ENCODE measurements at places on chromosomes 11 and 22.
A peak's percentile ranks its signal among the peaks of the same experiment; 100 is the strongest.

GRCh38 chr11:69466039-69466438, 15.4 kb upstream of the LINC01488 start:
- DNase-seq: no peak

GRCh38 chr11:124938970-124939369, 3.1 kb upstream of the HEPACAM start:
- no peak for DNase-seq

DNA sequence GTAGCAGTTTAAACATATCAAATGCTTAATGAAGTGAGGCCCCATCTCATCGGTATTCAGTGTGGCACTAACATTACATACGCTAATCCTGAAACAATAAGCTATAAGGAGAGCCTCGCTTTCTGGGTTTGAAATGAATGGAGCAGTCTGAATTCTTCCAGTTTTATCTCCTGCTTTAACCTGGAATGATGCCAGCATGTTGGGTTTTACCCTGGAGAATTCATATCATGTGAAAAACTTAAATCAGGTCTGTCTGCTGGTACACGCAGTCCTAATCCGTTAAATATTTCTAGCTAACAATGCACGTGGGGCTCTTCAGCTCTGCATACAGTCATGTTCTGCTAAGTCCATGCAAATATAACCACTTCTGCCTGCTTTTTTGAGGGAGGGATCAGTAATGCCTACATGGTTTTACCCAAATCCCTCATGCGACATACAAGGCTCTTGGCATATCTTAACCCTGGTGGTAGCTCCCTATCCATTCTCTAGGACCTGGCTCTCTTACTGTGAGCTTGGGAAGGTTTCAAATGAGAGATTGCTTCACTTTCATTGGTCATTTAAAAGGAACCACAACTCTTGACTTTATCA, 92.7 kb downstream of the COMMD9 start:
- DNase-seq: no peak

DNA sequence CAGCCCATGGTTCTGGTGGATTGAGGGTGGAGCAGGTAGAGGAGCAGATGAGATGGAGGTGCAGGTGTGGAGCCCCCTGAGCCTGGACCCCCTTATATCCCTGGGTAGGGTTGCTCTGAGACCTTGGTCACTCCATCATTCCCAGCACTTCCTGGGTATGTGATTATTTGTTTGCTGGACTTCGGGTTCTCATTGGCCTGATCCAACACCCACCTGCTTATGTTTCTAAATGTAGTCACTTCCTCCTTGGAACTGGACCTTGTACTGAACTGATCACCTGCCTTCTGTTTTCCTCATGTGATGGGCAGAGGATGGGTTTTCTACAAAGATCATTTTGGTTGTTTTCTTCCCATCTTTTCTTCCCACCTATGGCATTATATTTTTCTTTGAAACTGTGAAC, at the start of gene KRTAP5-4:
Gene KRTAP5-4, minus strand, starts transcription at position 53 of the 400 bp plus-strand sequence. Its CDS starts 45 bp downstream, at position 8.
- DNase-seq: no peak

DNA sequence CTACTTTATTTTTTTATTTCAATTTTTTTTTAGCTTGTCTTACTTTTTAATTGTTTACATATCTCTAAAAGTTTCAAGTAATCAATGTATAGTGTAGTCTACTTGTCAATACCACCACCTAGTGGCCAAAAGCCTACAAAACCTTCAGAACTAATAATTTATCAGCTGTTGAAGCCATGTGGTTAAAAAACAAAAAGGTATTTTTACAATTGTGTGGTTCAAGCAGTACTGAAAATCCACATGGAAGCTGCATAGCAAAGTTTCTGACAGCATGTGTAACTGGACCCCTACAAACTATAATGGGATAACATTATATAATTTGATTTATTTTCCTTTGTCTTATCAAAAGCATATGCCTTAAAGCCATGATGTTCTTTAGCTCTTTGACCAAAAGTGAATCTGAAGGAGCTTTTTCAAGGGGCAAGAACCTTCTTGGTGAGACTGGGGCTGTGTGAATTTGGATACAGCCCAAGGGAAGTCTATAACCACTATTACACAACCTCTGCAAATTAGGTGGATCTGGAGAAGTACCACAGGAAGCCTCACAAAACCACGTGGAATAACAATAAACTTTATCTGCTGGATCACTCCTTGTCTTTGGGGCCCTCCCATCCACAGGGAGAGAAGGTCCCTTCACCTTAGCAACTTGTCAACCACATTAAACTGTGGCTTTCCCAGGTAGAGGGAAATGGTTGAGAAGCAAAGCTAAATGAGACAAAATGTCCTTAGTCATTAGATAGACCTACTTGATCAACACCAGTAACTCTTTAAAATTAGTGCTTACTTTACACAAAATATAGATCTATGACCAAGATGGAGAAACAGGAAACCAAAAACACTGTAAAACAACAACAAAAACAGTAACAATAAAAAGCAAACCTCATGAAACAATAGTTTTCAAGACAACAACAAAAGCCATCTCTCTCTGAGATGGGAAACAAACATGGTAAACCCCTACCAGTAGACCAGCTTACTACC, 9.9 kb downstream of the NARS2 start:
- peak; percentile 76 for DNase-seq

GRCh38 chr11:99814021-99814420, 793.3 kb downstream of the CNTN5 start:
- DNase-seq: no peak

DNA sequence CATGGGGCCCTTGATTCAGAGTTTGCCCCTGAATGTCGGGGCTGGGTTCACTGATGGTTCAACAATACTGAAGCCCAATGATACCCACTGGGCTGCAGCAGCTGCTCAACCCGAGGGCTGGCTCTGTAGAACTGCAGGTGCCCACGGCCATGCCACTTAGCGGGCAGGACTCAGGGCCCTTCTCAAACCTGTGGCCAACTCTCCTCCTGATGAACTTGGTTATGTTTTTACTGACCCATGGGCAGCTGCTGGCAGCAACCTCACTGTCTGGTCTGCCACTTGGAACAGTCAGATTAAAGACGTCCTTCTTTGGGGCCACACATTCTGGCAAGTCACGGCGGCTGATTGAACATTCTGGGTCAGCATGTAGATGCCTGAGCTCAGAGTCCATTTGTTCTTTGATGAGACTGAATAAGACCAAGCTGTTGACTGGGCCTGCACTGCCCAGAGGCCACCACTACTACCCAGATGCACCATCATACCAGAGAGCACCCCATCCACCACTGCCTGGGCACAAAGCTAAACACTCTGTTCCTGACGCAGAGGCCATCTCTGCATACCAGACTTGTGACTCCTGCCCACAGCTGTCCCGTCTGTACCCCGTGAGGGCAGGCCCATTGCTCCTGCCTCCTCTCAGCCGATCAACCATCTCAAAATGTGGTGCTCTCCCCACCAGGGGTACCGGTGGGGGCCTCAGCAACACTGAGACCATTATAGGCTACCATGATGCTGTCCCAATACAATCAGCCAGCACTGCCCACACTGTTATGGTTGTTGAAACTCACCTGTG, 67.8 kb downstream of the SHANK2 start:
- DNase-seq: no peak

DNA sequence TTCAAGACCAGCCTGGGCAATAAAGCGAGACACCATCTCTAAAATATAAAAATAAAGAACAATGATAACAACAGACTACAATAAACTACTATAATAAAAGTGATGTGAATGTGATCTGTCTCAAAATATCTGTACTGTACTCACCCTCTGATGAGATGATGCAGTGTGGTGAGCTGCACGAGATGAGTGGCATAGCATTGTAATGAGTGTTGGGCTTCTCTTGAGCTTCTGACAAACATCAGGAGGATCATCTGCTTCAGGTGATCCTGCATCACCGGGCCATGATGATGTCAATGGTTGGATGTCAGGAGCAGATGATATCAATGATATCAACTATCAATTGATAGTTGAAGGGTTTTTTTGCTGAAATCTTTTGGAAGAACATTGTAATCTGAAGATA, 52.4 kb upstream of the INCENP start:
- DNase-seq: no peak

GRCh38 chr11:64268025-64268892, 16.2 kb downstream of the BAD start:
- no peak for DNase-seq

DNA sequence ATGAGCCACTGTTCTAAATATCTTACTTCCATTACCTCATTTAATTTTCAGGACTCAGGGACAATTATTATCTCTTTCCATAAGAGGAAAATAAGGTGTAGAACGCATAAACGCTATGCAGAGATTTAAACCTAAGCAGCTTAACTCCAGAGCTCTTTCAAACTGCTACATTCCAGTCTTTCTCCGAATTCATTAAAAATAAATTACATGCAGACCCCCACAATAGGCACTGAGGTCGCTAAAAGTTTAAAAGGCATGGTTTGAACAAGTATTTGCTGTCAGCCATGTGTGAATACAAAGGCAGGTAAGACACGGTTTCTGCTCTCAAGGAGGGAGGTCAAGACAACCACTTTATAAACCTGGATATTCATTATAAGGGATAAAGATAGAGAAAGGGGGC, 983 bp downstream of the NARS2 start:
- no peak for DNase-seq

- DNase-seq: no peak
These were observed at the start of gene GRIA4 for GRCh38 chr11:105609832-105610781. GRIA4 (plus strand) TSS chr11:105610073; CDS start chr11:105610998, 925 bp downstream.

DNA sequence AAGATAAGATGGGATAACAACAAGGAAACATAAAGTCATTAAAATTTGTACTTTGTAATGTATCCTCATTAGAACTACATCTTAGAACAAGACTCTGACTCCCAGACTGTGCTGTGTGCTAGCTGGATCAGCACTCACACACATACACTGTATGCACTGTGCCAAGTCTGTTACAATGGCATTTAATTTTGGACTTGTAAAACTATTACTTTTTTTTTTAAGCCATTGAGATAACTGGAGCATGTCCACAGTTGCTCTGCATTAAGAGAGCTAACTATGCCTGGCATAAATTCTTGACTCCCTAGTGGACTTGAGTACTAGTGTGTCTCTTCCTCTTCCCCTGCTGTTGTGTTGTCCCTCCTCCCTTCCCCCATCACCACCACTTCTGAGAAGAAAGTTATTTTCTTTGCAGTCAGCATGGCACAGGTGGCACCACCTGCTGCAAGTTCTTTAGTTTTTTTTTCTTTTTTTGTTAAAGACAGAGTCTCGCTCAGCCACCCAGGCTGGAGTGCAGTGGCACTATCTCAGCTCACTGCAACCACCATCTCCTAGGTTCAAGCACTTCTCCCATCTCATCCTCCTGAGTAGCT, 268.6 kb downstream of the TMEM135 start:
- DNase-seq: no peak

- no peak for DNase-seq
These were observed 79.4 kb upstream of the ISX start for GRCh38 chr22:34986523-34986922.

GRCh38 chr11:76361776-76362175, 19.2 kb downstream of the THAP12 start:
- DNase-seq: no peak

DNA sequence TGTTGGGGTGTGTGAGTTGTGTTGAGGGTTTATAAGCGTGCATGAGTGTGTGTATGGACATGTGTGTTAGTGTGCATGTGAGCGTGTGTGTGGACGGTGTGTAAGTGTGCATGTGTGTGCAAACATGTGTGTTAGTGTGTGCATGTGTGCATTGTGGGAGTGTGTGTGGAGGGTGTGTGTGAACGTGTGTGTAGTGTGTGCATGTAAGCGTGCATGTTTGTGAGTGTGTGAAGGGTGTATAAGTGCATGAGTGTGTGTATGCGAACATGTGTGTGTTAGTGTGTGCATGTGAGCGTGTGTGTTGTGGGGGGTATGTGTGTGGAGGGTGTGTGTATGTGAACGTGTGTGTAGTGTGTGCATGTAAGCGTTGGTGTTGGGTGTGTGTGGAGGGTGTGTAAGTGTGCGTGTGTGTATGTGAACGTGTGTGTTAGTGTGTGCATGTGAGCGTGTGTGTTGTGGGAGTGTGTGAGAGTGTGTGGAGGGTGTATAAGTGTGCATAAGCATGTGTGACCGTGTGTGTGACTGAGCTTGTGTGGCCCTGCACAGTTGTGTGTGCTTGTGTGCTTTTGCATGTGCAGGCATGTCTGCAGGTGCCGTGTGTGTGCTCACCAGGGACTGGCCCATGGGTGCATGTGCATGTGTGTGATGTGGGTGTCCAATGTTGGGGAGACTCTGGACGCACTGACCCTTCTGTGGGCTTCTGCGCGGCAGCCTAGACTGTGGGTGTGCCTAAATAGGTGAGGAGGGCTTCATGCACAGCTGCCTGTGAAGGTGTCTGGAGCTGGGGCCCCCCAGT, 866.2 kb downstream of the TBC1D22A start:
- DNase-seq: no peak

DNA sequence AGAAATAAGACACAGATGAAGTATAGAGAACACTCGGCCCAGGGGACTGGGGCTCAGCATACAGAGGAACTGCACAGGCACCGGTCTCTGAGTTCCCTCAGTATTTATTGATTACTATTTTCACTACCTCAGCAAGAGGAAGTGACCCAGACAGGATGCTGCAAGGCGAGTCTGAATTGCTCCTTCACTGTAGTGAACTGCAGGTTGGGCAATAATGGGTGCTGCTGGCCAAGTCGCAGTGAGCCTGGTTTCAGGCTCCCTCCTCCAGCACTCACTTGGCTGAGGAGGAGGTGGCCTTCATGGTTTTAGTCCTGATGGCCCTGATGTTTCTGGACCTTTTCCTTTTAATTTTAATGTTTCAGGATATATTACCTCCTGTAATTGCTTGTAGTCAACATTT, 10.4 kb downstream of the OR52K2 start:
- DNase-seq: no peak

- no peak for DNase-seq
These were observed 600.1 kb downstream of the INSC start for GRCh38 chr11:15714641-15715399.

GRCh38 chr11:61575886-61576861, 4.7 kb downstream of the SYT7 start:
- DNase-seq: no peak

- DNase-seq: no peak
These were observed 192.6 kb upstream of the NECTIN1 start for GRCh38 chr11:119921571-119921970.

GRCh38 chr11:29682856-29683255, 334.0 kb downstream of the KCNA4 start:
- no peak for DNase-seq

- no peak for DNase-seq
These were observed 27.9 kb downstream of the NOX4 start for GRCh38 chr11:89463266-89463780.

DNA sequence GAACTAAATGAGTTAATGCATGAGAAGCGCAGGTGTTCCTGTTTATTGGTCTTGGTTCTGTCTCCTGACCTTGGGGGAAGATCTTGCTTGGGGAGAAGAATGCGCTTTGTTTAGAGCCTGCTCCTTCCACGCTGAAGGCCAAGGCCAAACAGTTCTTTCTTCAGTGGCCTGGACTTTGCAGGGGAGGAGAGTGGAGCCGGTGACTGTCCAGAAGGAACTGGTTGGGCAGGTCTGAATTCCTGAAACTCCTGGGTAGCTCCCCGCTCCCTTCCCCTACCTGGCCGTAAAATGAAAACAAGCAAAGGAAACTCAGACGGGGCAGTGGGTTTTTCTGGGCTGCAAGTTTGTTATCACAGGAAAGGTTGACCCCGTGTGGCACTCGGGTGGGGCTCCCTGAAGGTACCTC, 3.6 kb downstream of the ARHGAP8 start:
- DNase-seq: no peak

Measured in CD4-positive, alpha-beta T cell treated with Interleukin-4 for 4 hours (primary cell).